ENCODE measurements at places on chromosomes 2 and 18. TPM values are rescaled to one million over a fixed set of nuclear protein-coding genes. Genes with fewer than 3 reads are reported as not detected.

DNA sequence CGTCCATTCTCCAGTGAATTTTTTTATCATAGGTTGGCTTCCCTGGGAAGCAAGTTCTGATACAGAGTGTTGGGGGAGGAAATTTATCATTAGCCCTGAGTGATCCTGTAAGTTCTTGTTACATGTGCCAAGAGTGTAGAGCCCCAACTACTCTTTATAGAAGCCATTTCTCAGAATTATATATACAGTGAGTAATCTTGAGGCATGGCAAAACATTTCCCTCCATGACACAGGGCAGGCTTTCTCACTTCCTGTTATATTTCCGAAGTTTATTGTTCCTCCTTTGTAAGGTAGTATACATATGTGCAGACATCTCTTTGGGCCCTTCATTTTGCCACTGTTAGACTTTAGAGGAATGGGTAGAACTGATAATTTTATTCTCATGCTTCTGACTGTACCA lies 484.7 kb upstream of the NRXN1 start:
- DNase-seq, result no peak

The ANKRD29 gene
- total RNA-seq, result 8.5 TPM

The GPR39 gene
- not detected for total RNA-seq

GRCh38 chr2:88212251-88212790 lies 42.2 kb downstream of the THNSL2 start:
- DNase-seq, result no peak

DNA sequence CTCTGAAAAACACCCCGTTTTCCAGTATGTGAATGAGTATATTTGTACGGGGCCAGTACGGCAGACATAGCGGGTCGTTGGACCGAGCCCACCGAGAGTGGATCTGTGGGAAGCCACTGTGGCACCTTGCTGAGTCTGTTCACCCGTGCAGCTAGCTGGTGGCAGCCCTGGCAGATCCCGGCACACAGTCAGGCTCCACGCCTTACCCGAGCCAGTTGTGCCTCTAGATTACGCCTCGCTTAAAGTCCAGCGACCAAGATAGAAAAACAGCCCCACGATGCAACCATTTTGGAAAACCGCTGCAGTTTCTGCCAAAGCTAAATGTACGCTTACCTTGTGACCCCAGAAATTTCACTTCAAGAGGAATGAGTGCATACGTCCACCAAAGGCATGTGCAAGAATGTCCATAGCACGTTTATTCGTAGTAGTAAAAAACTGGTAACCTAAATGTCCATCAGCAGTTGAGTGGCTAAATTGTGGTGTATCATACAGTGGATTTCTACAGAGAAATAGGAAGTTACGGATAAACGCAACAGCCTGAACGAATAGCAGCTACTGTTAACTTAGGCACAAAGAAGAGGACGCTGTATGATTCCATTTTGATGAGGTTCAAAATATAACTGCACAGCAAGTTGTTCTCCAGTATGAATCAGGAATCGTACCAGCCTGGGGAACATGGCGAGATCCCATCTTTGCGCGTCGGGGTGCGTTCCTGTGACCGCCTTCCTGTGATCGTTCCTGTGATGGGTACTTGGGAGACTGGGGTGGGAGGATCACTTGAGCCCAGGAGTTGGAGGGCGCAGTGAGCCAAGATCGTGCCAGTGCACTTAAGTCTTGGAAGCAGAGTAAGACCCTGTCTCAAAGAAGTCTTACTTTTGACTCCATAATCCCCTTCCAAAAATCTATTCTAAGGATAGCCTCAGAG lies 688 bp upstream of the WDR33 start:
- peak; percentile 33 for DNase-seq
